GM10248 (cell line): ENCODE measurements at places on chromosomes 11 and 22.

- DNase-seq, result no peak
Measured at GRCh38 chr22:28630177-28630574, 49.5 kb downstream of the TTC28 start.

GRCh38 chr11:93652161-93652597 is 9.3 kb upstream of the CEP295 start:
- DNase-seq, result peak; percentile 18

GRCh38 chr22:47565607-47566006 is 803.2 kb downstream of the TBC1D22A start:
- no peak for DNase-seq

DNA sequence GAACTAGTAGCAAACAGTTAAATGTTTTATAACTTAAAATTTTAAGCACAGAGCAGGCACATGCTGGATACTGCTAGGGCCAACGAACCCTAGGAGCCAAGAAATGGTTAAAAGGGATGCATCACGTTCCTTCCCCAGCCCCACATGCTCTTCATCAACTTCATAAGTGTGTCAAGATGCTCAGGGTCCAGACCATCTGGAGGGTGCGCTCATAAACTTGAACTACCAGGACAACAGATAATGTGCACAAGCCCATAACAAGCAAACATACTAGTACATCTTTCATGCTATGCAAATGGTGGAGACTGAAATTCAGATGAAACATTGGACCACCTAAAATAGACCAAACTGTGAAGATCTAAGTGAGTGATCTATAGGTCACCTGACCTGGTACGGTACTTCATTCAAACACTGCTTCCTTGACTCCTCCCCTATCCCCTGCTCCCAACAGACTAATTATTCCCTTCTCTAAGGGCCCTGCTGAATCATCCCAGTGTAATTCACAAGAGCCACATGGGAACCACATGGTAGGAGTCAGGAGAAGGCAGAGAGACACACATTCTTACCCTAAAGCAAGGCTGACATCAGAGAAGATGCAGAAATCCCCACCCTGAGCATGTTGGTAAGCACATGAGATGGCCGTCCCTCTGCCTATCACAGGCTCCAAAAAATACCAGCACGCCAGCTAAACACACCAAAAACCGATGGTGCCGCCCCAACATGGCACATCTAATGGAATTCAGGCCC is 83.9 kb downstream of the ETS1 start:
- DNase-seq, result no peak

DNA sequence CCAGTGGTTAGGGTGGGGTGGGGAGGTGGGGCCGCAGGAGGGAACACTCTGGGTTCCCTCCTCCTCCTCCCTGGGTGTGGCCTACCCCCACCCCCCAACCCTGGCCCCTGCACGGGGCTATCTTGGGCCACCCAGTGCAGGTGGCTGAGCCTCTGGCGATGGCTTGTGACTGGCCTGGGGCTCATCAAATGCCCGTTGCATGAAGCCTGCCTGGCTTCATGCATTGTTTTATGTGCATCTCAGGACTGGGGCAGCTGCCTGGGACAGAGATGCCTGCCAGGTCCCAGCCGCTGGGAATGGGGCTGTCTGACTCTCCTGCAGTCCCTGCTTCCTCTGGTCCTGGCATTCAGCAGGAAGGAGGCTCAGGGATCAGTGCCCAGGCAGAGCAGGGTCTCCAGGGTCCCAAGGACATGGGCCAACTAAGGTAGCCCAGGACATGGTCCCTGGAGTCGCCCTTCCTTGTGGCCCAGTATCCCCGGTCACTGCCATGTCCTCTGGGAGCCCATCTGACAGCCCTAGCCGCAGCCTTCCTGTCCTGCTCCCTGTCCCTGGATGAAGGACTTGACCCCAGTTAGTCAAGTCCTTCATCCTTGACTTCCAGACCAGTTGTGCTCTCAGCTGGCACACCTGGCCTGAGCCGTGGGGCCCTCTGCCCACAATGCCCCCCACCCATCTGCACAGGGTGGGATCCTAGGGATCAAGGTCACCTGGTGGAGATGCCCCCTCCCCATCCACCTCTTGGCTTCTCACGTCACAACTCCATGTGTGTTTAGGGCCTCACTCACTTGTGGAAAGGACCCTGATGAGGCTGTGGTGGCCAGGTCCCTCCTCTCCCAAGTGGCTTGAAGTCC is 112.1 kb upstream of the FGF3 start:
- no peak for DNase-seq

GRCh38 chr11:11265994-11266606 is 87.0 kb downstream of the CSNK2A3 start:
- DNase-seq, result peak; percentile 83

DNA sequence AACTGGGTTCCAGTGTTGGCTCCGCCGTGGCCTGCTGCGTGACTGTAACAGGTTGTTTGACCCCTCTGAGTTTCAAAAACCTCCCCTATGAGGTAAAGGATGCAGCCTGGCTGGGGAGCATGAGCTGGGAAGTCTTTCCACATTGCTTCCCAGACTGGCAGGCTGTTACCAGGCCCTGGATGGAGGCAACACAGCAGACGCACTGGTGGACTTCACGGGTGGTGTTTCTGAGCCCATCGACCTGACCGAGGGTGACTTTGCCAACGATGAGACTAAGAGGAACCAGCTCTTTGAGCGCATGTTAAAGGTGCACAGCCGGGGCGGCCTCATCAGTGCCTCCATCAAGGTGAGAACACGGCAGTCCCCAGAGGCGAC is 11.4 kb downstream of the OMP start:
- DNase-seq, result no peak

DNA sequence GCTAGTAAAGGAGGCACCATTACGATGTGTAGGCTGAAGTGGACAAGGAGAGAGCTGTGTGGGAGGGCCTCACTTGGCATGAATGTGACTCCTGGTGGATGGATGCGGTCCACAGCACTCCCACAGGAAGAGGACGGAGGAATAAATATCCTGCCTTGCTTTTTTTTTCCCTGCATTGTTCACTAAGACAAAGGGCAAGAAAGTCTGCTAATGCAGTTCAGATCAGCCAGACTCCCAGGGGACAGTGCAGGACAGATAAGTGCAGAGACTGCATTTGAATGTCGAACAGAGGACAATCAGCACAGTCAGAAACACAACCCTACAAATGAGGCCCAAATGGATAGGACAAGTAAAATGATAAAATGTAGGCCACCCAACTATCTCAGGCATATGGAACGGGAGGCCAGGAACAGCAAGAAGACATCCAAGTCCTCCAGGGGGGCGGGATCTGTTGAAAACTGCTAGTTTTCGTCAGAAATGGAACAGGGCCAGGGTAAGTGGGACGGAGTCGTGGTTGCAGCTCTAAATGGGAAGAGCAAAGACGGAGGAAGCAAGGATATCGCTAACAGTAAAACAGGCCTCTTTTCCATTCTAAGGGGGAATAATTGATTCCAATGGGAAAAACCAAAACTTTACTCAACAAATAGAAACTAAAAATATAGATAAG is 25.2 kb upstream of the OR8B8 start:
- no peak for DNase-seq

- no peak for DNase-seq
Measured at GRCh38 chr11:120964857-120965256, 59.0 kb upstream of the TBCEL start.

- DNase-seq, result no peak
Measured at GRCh38 chr22:30043161-30043560, 37.1 kb upstream of the HORMAD2 start.

- DNase-seq, result no peak
Measured at GRCh38 chr11:133508468-133508867, 23.8 kb downstream of the OPCML start.

- DNase-seq, result no peak
Measured at GRCh38 chr11:70796648-70797227, 398.4 kb downstream of the CTTN start.

DNA sequence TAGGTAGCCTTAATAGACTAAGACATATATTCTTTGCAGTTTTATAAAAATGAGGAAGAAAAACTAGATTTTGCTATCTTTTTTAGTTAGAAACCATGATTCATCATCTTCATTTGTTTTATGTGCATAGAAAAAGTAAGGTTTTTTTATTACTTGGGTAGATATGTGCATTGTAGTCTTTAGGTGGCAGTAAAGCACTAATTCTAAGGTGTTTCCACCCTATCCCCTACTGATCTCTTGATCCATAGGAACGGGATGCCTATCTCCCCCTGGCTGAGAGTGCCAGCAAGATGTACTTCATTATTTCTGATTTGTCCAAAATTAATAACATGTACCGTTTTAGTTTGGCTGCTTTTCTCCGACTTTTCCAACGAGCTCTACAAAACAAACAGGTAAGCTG is 148.1 kb downstream of the DYNC2H1 start:
- DNase-seq, result no peak

DNA sequence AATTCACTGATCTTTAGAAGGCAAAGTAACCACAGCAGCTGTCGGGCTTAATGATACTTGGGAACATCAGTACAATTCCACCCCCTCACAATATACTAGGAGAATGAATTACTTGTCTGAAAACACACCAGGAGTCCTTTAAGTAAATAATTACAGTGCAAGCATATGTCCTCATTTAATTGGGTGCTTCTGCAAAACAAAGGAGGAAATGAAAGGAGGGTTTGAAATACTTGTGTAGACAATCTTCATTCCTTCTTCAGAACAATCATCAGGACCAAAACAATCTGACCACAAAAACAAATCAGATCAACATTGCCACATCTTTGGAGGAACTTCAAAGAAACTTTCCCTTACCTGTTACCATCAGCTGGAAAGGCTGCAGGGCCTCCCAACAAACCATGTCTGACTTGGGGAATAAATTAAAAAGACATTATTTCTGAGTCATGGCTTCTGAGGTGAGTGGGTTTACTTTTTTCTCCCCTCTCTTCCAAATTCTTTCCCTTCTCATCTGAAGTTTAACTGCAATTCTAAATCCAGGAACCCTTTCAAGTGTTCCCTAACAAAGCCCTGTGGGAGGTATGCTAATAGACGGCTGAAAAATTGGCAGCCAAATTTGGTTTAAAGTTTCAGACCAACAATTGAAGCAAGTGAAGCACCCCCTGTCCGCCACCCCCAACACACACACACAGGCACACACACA is 12.5 kb upstream of the CCDC117 start:
- no peak for DNase-seq

DNA sequence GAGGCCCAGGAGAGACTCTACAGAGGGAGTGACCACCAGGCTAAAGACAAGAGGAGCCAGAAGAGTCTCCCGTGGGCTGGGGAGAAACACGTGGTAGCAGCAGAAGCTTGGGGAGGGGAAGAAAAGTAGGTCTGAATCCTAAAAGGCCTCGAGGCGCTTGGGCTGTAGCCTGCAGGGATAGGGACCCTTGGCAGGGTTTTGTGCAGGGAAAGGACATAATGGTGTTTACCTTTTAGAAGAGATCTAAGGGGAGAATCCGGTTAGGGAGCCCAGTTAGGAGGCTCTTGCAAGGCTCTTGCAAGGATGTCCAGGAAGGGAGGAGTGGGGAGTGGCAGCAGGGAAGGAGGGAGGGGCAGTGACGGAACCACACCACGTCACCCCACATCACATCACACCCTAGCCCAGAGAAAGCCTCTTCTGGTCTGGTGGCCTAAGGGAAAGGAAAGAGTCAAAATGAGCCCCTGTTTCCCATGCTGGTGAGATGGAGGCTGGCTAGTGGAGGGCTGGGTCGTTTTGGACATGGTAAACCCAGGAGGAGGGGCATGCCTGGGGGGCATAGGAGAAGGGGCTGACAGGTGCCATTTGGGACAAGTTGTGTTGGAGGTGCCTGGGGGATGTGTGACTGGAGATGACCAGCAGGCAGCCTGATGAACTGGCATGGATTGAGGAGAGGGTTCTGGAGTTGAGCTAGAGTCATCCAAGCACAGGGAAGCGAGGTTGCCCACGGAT is 6.2 kb upstream of the FAM83F start:
- DNase-seq, result no peak

DNA sequence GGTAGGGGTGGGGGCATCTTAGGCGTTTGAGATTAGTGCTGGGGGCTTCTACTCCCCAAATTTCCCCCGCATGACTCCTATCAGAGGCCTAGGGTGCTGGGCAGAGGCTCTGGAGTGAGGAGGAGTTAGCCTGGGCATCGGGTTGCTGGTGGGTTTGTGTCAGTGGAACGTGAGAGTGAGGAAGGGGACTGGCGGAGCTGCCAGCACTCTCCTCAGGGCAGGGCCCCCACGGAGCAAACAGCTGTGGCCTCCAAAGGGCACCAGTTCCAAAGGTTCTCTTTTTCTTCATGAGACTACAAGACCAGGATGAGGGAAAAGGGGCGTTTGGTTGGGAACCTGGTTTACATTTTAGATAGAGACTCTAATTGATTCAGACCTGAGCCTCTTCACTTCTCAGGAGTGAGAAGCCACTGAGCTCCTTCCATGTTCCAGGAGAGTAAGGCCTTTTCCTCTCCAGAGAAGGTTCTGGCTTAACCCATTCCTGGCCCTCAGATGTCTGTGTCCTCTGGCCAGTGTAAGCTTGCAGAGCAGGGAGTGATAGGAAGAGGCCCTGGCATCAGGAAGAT is 35.6 kb upstream of the CDON start:
- DNase-seq, result no peak

DNA sequence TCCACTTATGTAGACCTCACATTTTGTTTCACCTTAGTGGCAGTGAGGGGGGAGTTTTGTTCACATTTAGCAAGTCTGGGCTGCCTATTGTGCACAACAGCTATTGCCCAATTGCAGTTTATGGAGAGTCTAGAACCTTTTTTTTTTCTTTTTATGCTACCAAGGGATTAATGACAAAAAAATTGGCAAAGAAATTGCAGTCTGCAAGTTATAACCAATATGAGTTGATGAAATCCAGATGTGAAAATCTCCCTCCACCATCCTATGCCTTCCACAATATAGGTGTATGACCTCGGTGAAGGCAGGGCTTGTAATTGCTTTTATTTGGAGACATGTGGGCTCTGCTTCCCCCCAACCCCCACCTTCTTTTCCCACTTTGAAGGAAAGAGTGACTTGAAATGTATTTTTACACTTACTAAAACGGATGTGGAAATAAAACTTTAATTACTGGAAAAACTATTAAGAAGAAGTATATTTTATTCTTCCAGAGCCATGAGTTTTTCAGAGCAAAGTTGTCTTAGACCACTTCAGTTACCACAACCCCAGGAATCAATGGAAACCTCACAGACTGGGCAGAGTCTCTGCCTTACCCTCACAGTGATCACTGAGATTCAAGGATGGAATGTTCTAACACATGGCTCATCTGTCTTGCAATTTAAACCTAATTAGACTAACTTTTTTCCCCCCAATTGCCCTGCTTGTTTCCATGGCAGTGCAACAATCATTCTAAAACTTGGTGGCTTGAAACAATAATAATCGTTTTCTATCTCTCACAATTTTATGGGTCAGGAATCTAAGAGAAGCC is 120.8 kb upstream of the SLC5A12 start:
- DNase-seq, result no peak
